ENCODE measurements at places on chromosomes 16 and 17. TPM values are rescaled to one million over a fixed set of nuclear protein-coding genes. Genes with fewer than 3 reads are reported as not detected.

Gene NETO2
- 4.1 TPM for total RNA-seq

Gene FOXL1
- not detected for total RNA-seq

Gene ITGA2B
- total RNA-seq = 7.4 TPM

Gene USB1
- total RNA-seq = 6.8 TPM

Gene NEURL4
- 12.4 TPM for total RNA-seq

Gene OR1A1
- total RNA-seq = not detected

Gene PRRT2
- total RNA-seq = 20.2 TPM

DNA sequence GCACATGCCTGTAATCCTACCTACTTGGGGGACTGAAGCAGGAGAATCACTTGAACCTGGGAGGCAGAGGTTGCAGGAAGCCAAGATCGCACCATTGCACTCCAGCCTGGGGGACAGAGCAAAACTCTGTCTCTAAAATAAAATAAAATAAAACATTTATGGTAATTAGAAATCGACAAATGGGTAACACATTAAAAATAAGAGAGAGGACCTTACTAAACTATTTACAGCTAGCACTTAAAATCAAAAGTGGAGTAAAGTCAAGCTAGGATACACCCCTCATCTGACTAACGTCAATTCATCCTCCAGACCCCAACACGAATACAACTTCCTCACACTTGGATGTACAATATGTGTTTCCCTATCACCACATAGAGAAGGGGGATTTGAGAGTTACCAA, 27.8 kb upstream of the RHOT1 start:
- H3K27me3 ChIP-seq = no peaks in the 10 kb centered on the region
- no peak overlapping the region for H3K4me3 ChIP-seq
- H3K36me3 ChIP-seq = no peaks in the 10 kb centered on the region
- no peak for DNase-seq
- H3K27ac ChIP-seq = no peak overlapping the region
- no peaks in the 10 kb centered on the region for H3K4me1 ChIP-seq

GRCh38 chr16:48556913-48557351, 53.0 kb downstream of the N4BP1 start:
- H3K27ac ChIP-seq = no peak overlapping the region
- H3K36me3 ChIP-seq = no peaks in the 10 kb centered on the region
- H3K27me3 ChIP-seq = no peaks in the 10 kb centered on the region
- no peak for DNase-seq
- H3K4me3 ChIP-seq = no peak overlapping the region
- peaks cover 8% of the 10 kb centered on the region for H3K4me1 ChIP-seq

GRCh38 chr17:29048440-29049368, 5.8 kb downstream of the PIPOX start:
- H3K4me3 ChIP-seq = no peak overlapping the region
- no peaks in the 10 kb centered on the region for H3K4me1 ChIP-seq
- no peak for DNase-seq
- H3K27me3 ChIP-seq = no peaks in the 10 kb centered on the region

GRCh38 chr16:57551057-57551456, 8.6 kb downstream of the ADGRG5 start:
- no peak overlapping the region for H3K27ac ChIP-seq
- H3K4me1 ChIP-seq = no peaks in the 10 kb centered on the region
- H3K4me3 ChIP-seq = no peak overlapping the region
- no peaks in the 10 kb centered on the region for H3K27me3 ChIP-seq

DNA sequence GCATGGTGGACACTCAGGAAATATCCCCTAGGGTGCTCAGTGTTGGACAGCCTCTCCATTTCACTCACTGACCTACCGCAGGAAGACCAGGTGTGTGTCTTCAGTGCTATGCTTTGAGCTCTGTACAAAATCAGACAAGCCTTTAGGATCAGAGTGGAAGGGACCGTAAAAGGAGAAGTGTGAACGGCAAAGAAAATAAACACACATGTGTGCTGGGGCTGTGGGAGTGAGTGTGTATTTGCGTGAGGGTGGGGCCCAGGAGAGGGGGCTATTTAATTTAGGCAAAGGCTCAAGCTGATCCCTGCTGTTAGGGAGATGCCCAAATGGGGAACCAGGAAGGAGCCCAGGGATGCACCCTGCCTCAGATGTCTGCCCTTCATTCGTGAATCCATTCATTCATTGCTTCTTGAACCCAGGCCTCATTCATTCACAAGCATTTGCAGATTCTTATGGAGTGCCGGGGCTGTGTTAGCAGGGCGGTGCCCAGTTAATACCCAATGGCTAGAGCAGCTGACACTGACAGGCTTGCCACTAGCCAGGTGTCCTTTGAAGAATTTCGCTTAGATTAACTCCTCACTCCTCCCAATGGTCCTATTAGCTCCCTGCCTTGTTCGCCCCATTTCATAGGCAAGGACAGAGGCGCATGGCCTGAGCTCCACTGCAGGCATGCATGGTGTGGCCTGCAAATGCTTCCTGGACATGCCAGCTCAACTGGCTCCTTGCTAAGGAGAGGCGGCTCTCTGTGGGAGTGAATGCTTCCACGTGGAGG, 296.7 kb upstream of the FOXF1 start:
- DNase-seq = no peak
- no peak overlapping the region for H3K4me3 ChIP-seq
- no peaks in the 10 kb centered on the region for H3K27me3 ChIP-seq
- H3K36me3 ChIP-seq = no peaks in the 10 kb centered on the region
- no peaks in the 10 kb centered on the region for H3K4me1 ChIP-seq

DNA sequence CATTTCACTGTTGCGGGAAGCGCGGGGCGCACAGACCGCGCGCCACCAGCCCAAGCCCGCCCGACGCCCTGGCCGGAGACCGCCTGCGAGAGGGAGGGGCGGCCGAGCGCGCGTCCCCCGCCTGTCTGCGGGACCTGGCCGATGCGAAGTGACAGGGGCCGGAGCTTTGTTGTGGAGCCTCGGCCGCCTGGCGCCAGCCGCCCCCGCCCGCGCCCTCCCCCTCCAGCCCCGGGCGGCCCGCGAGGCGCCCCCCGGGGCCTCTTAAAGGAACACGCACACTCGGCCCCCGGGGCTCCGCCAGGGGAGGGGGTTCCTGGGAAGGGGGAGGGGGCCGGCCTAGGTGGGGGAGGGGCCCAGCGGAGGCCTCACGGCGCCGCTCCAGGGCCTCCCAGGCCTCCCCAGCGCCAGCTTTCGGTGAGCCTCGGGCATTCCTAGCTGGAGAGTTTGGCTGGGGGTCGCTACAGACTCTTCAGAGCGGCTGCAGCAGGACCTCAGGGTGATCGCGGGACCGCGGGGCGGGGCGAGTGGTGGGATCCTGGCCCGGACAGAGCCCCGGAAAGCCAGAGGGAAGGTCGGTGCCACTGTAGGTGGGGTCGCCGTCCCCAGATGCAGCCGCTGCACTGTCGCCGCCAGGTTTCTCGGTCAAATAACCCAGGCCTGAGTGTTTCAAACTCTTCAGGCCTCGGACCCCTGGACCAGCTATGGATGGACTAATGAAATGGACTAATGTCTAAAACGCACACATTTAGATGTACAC, 2.4 kb upstream of the TBX2 start:
- no peaks in the 10 kb centered on the region for H3K27me3 ChIP-seq
- H3K4me1 ChIP-seq = no peaks in the 10 kb centered on the region
- no peaks in the 10 kb centered on the region for H3K36me3 ChIP-seq

DNA sequence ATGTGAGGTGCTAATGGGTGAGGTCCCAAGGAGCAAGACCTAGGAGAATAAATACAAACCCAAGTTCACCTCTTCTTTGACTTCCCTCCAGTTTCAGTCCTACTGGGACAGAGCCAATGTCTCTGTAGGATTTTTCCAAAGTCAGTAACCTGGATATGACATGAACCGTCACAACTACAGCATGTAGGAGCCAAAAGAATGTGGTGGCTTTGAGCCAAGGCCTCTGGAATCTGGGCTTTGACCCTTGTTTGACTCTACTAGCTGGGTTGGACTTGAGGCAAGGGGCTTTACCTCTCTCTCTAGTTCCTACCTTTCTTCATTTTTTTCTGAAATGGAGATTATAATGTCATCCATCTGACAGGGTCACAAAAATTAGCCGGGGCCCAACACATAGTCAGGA, 91.4 kb downstream of the CACNG3 start:
- H3K27me3 ChIP-seq = no peaks in the 10 kb centered on the region
- no peaks in the 10 kb centered on the region for H3K4me1 ChIP-seq
- H3K36me3 ChIP-seq = no peaks in the 10 kb centered on the region
- no peak overlapping the region for H3K4me3 ChIP-seq

GRCh38 chr16:68927018-68927417, 83.7 kb downstream of the TANGO6 start:
- no peaks in the 10 kb centered on the region for H3K4me1 ChIP-seq
- no peaks in the 10 kb centered on the region for H3K36me3 ChIP-seq
- no peak overlapping the region for H3K4me3 ChIP-seq
- H3K27ac ChIP-seq = no peak overlapping the region
- no peak for DNase-seq

GRCh38 chr16:188674-189073, 8.4 kb downstream of the HBQ1 start:
- no peaks in the 10 kb centered on the region for H3K27me3 ChIP-seq
- no peak for DNase-seq
- H3K36me3 ChIP-seq = no peaks in the 10 kb centered on the region

- H3K4me1 ChIP-seq = no peaks in the 10 kb centered on the region
- no peaks in the 10 kb centered on the region for H3K36me3 ChIP-seq
- no peak for DNase-seq
Measured at GRCh38 chr17:45918241-45918745, 23.9 kb downstream of the MAPT start.

- peak overlapping the region; percentile 10 for H3K27ac ChIP-seq
- no peak overlapping the region for H3K4me3 ChIP-seq
- DNase-seq = peak; percentile 55
- no peaks in the 10 kb centered on the region for H3K36me3 ChIP-seq
Measured at GRCh38 chr17:8420041-8420934, 15.4 kb upstream of the NDEL1 start.

DNA sequence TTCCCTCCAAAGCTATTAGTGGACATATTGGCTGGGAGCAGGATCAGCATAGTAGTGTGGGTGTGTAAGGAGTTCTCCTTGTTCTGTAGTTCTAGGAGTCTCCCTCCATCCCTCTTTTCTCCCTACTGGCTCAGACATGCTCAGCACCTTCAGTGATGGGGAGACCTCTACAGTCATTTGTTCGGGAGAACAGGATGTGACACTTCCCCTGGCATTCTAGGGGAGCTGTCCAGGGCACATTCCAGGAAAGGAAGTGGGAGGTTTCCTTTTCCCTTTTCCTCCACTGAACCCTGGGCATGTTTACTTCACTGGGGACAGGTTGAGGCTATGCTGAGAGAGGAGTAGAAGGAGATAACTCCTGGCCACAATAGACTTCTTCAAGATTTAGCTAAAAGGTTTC, 86.5 kb downstream of the MYH13 start:
- H3K4me3 ChIP-seq = no peak overlapping the region
- H3K27me3 ChIP-seq = no peaks in the 10 kb centered on the region
- DNase-seq = no peak
- H3K4me1 ChIP-seq = no peaks in the 10 kb centered on the region
- H3K36me3 ChIP-seq = no peaks in the 10 kb centered on the region

- H3K27ac ChIP-seq = no peak overlapping the region
- no peaks in the 10 kb centered on the region for H3K36me3 ChIP-seq
- DNase-seq = no peak
- H3K27me3 ChIP-seq = no peaks in the 10 kb centered on the region
- H3K4me3 ChIP-seq = no peak overlapping the region
Measured at GRCh38 chr17:728911-729310, 3.5 kb upstream of the TLCD3A start.

- no peak for DNase-seq
- H3K27ac ChIP-seq = no peak overlapping the region
- no peaks in the 10 kb centered on the region for H3K36me3 ChIP-seq
- H3K4me1 ChIP-seq = no peaks in the 10 kb centered on the region
- no peaks in the 10 kb centered on the region for H3K27me3 ChIP-seq
Measured at GRCh38 chr17:17435323-17435722, 41.5 kb upstream of the MED9 start.

DNA sequence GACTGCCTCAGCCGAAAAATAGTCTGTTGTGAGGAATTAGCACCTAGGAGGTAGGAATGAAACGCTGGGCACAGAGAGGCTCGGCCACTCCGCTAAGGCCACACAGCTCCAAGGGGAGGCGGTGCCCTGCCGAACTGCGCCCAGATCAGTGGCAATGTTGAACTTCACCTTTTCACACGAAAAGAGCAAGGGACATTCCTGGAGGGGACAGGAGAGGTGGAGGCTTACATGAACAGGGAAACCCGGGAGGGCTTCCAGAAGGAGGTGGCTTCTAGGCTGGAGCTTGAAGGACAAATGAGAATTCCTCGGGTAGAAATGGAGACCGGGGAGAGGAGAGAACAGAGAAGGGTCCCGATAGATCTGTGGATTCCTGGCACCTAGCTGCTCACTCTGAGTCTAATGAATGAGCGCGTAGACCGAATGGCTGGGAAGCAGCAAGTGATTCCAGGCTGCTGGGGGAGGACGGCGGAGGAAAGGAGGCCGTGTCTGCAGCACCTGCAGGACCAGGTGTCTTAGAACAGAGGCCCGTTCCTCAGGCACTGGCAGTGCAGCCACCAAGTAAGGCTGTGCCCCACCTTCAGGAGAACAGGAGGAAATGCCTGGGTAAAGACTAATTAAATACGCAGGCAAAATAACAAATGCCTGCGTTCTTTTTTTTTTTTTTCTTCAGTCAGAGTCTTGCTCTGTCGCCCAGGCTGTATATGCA, 722 bp upstream of the SLC38A10 start:
- peak; percentile 41 for DNase-seq
- no peaks in the 10 kb centered on the region for H3K27me3 ChIP-seq
- peaks cover 7% of the 10 kb centered on the region for H3K4me1 ChIP-seq
- H3K36me3 ChIP-seq = no peaks in the 10 kb centered on the region
- peak overlapping the region; percentile 87 for H3K27ac ChIP-seq

GRCh38 chr16:1991135-1991551, 1.4 kb downstream of the SYNGR3 start:
- peaks cover 20% of the 10 kb centered on the region for H3K27me3 ChIP-seq
- H3K27ac ChIP-seq = no peak overlapping the region
- H3K36me3 ChIP-seq = no peaks in the 10 kb centered on the region
- DNase-seq = no peak
- no peaks in the 10 kb centered on the region for H3K4me1 ChIP-seq
- no peak overlapping the region for H3K4me3 ChIP-seq

GRCh38 chr16:23595246-23595950, 718 bp downstream of the NDUFAB1 start:
- no peaks in the 10 kb centered on the region for H3K27me3 ChIP-seq
- H3K27ac ChIP-seq = peak overlapping the region; percentile 81
- DNase-seq = no peak
- H3K4me1 ChIP-seq = peaks cover 7% of the 10 kb centered on the region
- H3K36me3 ChIP-seq = no peaks in the 10 kb centered on the region

DNA sequence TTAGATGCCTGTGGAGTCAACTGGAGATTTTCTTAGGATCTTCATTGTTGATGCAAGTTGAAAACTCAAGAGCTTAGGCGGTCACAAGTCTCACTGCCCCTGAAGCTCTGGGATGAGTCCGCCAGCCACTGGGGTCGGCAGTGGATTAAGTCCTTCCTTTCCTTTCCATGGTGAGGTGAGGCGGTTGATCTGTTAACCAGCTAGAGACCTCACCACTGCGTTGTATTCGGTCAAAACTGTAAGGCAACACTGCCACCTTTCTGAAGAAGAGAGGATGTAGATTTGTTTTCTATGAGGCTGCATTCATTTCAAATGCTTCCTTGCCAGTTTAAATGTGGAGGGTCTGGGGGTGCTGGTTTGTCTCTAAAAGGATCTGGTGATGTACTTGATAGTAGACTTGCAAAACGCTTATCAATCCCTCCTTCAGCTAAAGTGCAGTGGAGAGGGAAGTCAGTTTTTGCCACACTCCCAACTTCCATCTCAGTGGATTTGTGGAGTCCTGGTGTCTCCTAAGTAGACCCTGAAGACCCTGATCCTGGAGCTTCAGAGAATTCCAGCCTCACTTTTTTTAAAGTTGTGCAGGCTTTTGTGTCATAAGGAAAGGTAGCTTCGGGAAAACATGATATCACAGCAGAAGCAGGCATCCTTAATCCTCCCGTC, 1.7 kb downstream of the MYOCD start:
- no peaks in the 10 kb centered on the region for H3K4me1 ChIP-seq
- peak overlapping the region; percentile 15 for H3K4me3 ChIP-seq
- H3K27ac ChIP-seq = peak overlapping the region; percentile 89
- DNase-seq = peak; percentile 46
- no peaks in the 10 kb centered on the region for H3K36me3 ChIP-seq
